CD4-positive, alpha-beta T cell (primary cell): ENCODE measurements at places on chromosomes 5 and 9.

GRCh38 chr5:141050622-141051520, at the start of gene PCDHB1:
Gene PCDHB1 (plus strand): TSS chr5:141051374. CDS start chr5:141051471, 97 bp downstream.
- no peak for DNase-seq

DNA sequence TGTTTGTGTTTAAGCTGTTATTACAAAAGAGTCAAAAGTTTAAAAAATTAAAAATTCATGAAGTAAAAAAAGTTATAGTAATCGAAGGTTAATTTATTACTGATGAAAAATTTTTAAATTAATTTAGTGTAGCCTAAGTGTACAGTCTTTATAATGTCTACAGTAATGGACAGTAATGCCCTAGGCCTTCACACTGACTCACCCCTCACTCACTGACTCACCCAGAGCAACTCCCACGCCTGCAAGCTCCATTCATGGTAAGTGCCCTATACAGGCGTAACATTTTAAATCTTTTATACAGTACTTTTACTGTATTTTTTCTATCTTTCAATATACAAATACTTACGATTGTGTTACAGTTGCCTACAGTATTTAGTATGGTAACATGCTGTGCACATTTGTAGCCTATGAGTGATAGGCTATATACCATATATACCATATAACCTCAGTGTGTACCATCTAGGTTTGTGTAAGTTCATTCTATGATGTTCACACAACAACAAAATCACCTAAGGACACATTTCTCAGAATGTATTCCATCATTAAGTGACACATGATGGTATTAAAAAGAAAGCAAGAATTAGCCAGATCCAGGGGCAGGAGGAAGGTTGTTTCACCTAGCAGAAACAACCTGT, 40.1 kb downstream of the DCAF10 start:
- no peak for DNase-seq

- DNase-seq, result no peak
Observed at GRCh38 chr9:125691869-125692268, 15.1 kb downstream of the MAPKAP1 start.

GRCh38 chr9:123238365-123238764, 30.0 kb downstream of the STRBP start:
- no peak for DNase-seq

DNA sequence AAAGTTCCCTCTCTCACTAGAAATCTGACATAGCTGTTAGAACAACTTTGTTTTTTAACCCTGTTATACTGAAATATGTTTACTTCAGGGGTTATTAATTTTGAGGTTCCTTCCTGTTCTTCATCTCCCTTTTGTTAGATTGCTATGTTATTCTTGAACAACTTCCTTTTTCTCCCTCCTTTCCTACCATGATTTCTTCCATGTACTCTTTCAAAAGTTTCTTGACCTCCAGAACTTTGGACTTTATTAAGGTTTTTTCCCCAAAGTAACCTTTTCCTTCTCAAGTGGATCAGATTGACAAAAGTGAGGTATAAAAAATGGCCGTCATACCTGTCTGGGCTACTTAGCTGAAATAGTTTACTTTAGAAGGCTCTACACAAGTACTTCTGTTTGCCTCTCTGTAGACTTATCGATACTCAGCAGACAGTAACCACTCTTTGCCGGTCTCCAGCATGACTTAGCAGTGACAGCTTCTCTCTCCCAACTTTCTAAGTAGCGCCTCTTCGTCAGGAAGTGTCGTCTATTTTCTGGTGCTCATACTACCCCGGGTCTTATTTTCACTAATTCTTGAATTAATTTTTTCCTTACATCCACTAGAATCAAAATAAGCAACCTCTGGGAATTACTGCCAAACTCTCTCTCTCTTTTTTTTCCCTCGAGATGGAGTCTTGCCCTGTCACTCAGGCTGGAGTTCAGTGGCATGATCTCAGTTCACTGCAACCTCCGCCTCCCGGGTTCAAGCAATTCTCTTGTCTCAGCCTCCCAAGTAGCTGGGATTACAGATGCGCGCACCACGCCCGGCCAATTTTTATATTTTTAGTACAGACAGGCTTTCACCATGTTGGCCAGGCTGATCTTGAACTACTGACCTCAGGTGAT, 19.7 kb downstream of the NFIL3 start:
- no peak for DNase-seq

DNA sequence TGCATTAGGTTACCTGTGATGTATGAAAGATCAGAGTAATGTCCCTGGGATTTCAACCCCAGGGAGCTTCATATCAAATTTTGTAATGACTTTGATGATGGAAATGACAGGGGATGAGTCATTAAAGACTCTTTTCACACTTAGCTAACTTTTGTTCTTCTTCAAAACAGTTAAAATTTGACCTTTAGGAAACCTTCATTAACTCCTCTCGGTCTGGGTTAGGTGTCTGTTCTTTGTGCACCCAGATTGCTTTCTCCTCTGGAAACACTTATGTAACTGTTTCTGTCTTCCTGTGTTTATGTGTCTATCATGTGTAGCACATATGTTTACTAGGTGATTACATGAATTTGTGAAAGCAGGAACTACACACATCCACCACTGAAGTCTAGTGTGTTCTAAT, 1.6 kb downstream of the SRFBP1 start:
- DNase-seq, result no peak

- DNase-seq, result no peak
Observed at GRCh38 chr9:136713550-136713949, 1.2 kb downstream of the DIPK1B start.

- DNase-seq, result no peak
Observed at GRCh38 chr9:123689701-123690428, 240.1 kb downstream of the DENND1A start.

DNA sequence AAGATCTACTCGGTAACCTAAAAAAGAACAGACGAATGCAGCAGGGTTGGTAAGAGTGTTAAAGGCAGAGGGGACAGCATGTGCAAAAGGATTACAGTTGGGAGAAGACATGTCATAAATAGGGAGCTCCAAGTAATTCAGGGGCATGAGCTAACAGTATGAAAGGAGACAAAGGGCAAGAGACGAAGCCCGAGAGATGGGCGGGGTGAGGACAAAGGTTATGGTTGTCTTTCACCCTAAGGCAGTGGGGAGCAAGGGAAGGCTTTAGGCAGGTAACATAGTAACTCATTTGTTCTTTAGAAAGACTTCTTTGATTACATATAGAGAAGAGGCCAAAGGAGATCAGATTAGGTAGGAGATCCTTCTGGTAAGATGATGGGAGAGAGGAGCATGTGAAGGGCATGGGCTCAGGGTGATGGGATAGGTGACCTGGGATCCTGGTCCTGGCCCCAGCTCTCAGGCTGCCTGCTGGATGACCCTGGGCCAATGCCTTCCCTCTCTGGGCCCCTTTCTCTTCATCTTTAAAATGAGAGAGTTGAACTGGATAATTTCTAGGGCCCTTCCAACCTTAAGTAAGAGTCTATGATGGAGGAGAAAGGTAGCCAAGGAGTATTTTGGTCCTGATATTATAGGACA, 19.5 kb downstream of the MORN5 start:
- no peak for DNase-seq
